ENCODE measurements at places on chromosomes 1 and 21.

GRCh38 chr1:30323841-30324240, 399.5 kb downstream of the MATN1 start:
- DNase-seq: peak; percentile 23

GRCh38 chr1:153568367-153569099, 2.9 kb upstream of the S100A2 start:
- peak; percentile 92 for DNase-seq

- DNase-seq: no peak
Measured at GRCh38 chr1:187245201-187245600, 416.5 kb downstream of the PLA2G4A start.

- DNase-seq: no peak
Measured at GRCh38 chr1:40637470-40638007, 27.9 kb downstream of the RIMS3 start.

GRCh38 chr1:200038981-200039848, 11.7 kb downstream of the NR5A2 start:
- DNase-seq: peak; percentile 57

GRCh38 chr1:3065396-3065795, 3.6 kb upstream of the PRDM16 start:
- DNase-seq: no peak

DNA sequence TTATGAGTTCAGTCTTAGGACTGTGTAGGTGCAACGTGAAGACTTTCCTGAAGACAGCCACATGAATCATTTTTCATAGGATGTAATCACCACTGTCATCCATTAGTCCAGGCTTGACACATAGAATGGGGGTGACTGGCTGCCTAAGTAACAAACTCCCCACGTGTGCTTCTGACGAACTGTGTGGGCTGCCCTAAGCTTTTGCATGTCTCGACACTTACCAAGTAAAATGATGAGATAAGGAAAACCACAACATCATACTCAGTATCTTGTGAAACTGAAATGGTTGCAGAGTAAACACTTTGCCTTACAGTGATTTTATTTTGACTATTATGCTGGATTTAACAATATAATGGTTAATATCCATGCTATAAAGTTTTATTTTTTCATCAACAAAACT, 19.5 kb downstream of the ERG start:
- DNase-seq: no peak

DNA sequence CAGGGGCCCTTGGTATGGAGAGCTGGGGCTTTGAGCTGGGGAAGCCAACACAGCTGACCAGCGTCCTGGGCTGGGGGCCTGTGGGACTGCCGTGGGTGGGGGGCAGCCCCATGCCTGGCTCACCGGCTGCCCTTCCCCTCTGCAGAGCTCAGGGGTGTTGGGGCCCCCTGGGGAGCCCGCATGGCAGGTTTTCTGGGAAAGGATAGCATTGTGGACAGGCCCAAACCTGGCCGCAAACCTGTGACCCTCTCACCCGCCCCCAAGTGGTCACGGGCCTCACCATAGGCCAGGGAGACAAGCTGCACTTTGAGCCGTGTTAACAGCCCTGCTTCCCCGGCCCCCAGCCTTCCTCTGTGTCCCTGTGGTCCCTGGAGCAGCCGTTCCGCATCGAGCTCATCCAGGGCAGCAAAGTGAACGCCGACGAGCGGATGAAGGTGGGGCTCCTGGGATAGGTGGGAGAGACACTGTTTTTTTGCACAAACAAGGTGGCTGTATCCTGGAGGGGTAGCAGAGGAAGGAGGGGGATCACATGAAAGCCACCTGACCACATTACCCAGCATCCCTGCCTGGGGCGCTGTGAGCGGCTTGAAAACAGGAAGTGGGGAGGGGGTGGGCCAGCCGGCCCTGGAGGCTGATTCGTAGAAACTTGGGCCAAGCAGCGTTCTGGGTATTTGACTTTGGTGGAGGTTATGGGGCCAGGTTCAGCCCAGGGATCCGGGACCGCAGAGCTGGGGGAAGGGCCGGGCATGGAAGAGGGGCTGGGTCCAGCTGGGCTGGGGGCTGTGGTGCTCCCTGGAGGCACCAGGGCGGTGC, 65.9 kb downstream of the PIK3CD start:
- DNase-seq: no peak

GRCh38 chr1:196678510-196678884, 26.7 kb downstream of the CFH start:
- DNase-seq: no peak

- no peak for DNase-seq
Measured at GRCh38 chr21:30680586-30680985, 37.9 kb downstream of the KRTAP20-3 start.

- DNase-seq: no peak
Measured at GRCh38 chr1:10286244-10286643, 75.9 kb downstream of the KIF1B start.

DNA sequence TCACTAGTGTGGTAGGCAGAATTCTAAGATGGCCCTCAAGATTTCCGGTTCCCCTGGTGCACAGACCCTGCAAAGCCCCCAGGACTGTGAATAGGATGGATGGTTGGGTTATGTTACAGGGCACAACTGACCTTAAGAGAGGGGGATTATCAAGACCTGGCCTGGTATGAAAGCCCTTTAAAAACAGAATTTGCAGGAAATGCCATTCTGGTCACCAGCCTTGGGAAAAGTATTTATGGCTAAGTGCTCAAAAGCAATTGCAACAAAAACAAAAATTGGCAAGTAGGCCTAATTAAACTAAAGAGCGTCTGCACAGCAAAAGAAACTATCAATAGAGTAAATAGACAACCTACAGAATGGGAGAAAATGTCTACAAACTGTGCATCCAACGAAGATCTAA, 144.7 kb upstream of the EDN2 start:
- DNase-seq: no peak

- DNase-seq: no peak
Measured at GRCh38 chr1:183194527-183195141, 8.6 kb downstream of the LAMC2 start.

GRCh38 chr1:225770561-225771248, 6.9 kb upstream of the SRP9 start:
- no peak for DNase-seq

DNA sequence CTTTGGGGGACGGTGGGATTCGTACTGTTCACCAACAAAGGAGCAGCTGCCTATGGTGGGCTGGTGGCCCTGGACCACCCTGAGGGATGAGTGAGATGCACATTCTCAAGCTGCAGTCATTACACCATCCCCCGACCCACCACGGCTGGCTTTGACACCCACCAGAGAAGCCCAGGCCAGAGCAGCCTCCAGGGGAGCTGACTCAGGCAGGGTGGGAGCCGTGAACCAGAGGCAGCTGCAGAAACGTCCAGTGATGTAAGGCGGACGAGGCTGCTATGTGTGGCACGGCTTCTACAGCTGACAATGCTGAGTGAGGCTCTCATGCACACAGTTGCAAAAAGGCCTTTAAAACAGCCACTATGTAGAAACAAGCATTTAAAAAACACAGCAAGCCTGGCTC, 40.1 kb downstream of the CHAF1B start:
- no peak for DNase-seq

- peak; percentile 76 for DNase-seq
Measured at GRCh38 chr1:18480315-18481189, at the start of gene KLHDC7A. Gene KLHDC7A, plus strand, starts transcription at chr1:18480930. Its CDS starts 52 bp downstream, at chr1:18480982.

GRCh38 chr1:162823771-162824525, 33.4 kb downstream of the HSD17B7 start:
- no peak for DNase-seq
